ENCODE measurements at places on chromosomes 11 and 22.
A peak's percentile ranks its signal among the peaks of the same experiment; 100 is the strongest.

DNA sequence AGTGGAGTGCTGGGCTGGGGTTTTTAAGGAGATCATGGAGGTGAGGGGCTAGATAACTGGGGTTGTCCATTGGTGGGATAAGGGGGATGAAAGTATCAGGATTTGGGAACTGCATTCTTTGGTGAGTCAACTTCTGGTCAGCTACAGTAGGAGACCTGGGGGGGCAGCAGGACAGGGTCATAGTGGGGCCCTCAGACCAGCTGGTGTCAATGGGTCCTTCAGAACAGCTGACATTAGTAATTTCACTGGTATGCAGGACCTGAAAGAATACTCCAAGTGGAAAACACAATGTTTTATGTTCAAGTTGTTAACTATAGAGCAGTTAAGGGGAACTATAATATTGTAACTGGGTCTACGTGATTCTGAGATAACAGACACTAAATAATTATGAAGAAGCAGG is 2.8 kb upstream of the TTC12 start:
- no peak for DNase-seq

- DNase-seq: peak; percentile 54
Measured at GRCh38 chr11:124798991-124799347, 1.2 kb downstream of the MSANTD2 start.

DNA sequence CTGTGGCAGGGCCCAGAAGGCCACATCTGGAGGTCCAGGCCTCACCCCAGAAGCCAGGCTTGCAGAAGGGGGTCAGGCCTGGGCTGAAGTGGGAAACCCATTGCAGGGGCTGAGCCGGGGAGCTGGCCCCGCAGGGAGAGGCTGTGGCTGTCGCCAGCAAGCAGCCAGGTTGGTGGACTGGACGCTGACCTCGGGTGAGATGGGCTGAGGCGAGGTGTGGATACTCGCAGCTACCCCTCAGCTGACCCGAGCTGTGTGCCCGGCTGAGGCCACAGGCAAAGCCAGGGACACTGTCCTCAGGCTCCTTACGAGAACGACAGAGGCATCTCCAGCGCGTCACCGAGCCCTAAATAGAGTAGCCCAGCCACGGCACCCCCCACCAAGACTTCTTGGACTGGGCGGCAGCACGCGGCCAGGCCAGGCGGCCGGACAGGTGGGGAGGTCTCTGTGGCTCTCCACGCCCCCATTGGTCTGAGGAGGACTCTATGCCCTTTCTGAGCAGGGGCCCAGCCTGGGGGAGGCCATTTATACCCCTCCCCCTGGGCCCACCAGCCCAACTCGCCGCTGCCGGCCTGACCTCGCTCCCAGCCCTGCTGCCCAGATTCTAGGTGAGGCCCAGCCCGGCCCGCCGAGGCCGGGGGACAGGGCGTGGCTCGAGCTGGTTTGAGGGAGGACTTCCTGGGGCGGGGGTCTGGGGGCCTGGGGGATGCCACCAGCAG is at the start of gene TNNI2:
Gene TNNI2 (plus strand): TSS at position 556 of the 719 bp plus-strand sequence. CDS start 716 bp downstream, outside the sequence.
- DNase-seq: no peak

GRCh38 chr11:111561306-111561705 is 20.8 kb downstream of the LAYN start:
- no peak for DNase-seq

GRCh38 chr11:8382436-8383053 is 118.9 kb upstream of the LMO1 start:
- DNase-seq: peak; percentile 32

GRCh38 chr11:5689551-5689983 is at the start of gene TRIM22:
Gene TRIM22 (plus strand): TSS chr11:5689790. CDS start chr11:5696233, 6,443 bp downstream.
- DNase-seq: peak; percentile 64

GRCh38 chr11:116478205-116478604 is 294.6 kb downstream of the BUD13 start:
- no peak for DNase-seq

DNA sequence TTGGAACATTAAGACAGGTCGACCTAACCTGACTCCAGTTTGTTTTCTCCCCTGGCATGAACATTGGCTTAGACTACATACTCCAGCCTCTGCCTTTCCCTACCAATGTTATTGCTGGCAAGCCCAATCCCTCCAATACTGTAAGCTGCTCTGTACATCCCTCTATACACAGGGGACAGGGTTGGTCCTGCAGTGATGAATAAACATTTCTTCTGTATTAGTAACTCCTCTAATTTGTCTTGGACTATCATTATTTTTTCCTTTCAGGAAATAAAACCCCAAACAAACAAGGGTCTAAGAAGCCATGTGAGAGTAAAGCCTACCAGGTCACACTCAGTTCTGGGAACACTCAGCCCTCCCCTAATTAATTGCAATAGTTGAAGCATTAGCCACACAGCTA is 35.1 kb upstream of the FJX1 start:
- DNase-seq: no peak

DNA sequence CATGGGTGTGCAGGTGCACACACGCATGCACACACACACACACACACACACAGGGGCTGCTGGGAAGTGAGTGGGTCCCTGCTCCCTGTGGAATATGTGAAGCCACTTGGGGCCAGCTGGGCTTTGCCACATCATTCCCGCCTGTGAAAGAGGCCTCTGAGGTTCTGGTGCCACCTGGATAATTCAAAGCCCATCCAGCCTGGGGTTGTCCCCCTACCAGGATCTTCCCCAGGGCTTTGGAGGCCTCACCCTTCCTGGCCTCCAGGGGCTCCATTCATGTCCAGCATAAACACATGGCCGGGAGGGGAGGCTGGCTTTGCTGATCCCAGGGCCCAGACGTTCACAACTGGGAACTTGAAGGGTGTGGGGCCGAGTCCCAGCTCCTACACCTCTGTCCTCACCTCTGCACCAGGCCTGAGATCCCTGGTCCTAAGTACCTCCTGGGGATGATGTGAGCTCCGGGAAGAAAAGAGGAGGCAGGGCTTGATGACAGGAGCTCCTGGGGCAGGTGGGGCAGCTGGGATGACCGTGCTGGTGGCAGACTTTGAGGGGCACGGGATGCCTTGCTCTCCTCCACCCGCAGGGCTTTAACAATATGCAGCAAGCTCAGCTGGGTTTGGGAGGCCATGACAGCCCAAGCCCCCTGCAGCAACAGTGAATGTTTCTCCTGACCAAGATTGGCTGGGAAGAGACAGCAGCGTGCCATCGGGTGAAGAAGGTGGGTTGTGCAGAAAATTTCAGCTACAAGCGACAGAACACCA is 14.2 kb downstream of the LINC01488 start:
- DNase-seq: no peak

- DNase-seq: no peak
Measured at GRCh38 chr11:119910650-119911049, 181.7 kb upstream of the NECTIN1 start.

DNA sequence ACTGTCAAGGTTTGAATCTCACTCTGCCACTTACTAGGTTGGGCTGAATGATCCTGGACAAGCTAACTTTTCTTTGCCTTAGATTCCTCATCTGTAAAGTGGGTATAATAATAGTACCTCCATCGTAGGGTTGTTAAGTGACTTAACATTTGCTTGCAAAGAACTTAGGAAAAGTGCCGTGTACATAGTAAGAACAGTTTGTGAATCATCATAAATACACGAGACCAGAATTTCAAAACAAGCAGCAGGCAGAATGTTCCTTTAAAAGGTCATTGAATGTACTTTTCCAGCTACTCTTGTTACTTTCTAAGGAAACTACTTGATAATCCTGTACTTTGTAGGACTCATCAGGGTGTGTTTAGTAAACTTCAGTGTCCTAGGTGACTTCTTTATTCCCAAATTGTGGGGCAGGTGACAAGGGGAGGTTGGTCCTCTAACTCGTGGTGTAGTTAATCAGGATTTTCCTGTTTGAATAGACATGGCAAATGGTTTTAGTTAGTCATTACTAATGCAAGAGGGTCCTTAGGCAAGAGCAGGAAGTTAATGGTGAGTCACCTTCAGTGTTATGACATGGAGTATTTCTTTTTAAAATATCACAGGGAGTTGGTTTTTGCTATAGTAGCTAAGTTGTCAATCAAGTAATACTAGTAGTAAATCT is 67.9 kb downstream of the YAP1 start:
- peak; percentile 71 for DNase-seq

DNA sequence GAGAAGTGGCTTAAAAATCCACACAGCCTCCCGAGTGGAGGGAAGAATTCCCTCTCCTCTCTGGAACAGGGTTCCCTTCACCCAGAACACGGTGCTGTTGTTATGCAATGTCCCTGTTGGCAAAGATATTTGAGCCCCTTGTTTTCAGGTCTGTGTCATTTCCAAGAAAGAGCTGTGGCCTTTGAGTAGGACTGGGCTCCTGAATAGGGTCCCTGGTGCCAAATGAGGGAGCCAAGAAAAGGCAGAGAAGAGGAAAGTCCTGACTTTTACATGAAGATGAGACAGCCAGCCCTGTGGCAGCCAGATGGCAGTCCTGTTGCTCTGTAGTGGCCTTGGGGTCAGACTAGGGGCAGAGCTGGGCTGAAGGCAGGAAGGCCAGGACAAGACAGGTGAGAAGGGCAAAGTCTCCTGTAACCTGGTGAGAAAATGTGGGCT is 51.2 kb upstream of the ELF5 start:
- DNase-seq: no peak

DNA sequence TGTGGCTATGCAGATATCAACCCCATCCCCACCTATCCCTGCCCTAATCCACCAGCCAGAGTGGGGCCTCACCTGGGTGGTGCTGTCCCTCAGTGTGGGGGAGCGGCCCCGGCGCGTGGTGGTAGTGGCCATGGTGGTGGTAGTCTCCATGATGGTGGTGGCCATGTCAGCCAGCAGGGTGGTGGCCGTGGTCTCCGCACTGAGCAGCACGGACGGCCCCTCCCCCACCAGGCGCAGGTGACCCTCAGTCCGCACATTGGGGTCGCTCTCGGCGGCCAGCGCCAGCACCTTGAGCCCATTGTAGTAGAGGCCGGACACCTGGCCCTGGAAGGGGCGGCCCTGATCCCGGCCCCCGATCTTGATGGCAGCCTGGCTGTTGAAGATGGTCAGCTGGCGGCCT is 31.7 kb downstream of the SLC22A12 start:
- no peak for DNase-seq
